ENCODE measurements at places on chromosomes 7 and 10.

GRCh38 chr10:79982861-79983260 is 34.0 kb upstream of the SFTPD start:
- DNase-seq, result no peak

- no peak for DNase-seq
Measured at GRCh38 chr7:2732388-2732787, 44.4 kb downstream of the AMZ1 start.

DNA sequence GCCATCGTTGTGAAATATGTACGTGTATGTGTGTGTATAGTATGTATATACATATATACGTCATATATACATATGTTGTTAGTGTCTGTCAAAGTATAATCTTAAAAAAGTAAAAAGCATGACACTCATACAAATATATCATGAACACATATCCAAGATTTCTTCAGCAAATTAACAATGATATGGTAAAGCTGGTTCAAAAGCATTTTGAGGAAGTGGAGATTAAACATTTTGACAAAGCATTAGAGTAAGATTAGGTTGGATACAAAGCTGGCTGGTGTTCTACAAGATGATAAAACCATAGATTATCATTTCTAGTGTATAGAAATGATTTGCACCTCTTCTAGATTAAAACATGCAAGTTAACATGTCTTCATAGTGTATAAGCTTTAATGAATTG is 771 bp upstream of the NUDCD3 start:
- DNase-seq, result no peak

- no peak for DNase-seq
Measured at GRCh38 chr7:124959676-124960075, 30.1 kb upstream of the POT1 start.

DNA sequence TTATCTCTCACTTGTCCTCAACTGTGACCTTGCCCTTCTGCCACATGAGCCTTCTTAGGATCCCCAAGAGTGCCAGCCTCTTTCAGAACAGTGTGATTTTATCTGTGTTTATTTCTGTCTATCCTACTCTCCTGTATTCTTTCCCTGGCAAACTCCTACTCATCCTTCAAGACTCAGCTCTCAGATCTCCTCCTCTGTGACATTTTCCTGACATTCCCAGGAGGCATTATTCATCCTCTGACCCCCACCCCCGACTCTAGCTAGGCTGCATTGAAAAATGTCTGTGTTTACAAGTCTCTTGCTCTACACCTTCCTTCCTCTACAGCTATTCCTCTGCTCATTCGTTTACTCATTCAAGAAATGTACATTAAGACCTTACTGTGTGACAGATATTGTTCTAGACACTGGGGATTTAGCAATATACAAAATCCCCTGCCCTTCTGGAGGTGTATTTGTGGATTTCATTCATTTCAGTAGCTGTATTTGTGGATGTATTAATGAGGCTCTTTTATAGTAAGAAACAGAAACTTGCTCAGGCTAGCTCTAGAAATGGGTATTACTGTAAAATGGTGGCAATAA is 61.4 kb upstream of the COMTD1 start:
- DNase-seq, result no peak

DNA sequence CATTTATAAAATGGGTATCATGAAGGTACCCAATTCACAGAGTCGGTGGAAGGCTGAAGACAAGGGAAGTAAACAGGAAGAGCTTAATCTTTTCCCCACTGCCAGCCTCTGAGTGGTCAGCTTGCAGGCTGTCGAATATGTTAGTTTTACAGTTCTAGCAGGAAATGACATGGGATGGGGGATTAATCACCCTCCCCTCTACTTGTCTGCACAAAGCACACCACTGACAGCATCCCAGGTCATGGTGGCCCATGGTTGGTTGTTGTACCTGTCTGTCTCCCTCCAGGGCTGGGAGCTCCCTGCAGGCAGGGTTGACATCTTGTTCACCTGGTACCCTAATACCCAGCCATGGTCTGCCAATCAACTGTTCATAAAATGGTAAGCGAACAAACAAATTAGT is 55.6 kb downstream of the GRB10 start:
- no peak for DNase-seq

DNA sequence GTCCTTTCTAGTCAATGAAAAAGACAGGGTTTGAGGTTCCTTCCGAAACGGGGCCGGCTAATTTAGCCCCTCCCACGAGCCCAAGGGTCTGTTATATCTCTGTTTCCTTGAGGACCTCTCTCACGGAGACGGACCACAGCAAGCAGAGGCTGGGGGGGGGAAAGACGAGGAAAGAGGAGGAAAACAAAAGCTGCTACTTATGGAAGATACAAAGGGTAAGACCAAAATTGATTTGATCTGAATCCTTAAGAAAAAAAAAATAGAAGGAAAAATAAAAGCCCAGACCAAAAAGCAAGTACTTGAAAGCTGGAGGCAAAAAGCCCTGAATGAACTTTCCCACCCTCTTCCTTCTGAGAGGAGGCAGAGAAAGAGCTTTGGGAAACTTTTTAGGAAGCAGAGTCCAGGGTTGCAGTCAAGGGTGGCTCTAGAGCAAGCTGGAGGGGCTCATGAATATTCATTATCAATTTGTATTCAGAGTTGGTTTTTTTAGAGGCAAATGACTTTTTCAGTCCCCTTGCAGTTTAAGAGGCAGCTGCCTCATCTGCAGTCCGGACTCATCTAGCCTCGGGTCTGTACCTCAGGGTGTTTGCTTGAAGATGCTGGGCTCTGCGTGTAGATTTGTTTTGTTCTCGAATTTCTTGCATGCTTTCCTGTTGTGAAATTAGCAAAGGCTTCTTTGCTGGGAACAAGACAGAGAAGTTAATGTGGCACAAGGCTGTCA is at the start of gene ENTPD1:
TSS of gene ENTPD1 (plus strand) at position 123 of the 721 bp plus-strand sequence. CDS start at position 200, 77 bp downstream.
- DNase-seq, result peak; percentile 57

DNA sequence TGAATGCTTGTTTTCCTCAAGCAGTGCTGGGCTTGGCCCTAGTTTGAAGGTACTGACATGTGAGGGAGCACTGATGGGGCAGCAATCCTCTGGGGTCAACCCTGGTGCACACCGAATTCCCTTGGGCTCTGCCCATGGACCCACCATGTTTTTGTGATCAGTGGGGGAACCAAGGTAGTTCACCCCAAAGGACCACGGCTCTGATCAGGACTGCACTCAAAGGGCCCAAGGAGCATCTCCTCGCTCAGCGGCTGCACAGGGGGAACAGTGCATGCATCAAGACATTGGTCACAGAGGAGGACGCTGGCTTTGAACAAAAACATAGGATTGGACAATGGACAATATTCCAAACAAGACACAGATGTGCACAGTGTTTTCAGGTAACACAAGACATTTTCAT is 12.7 kb downstream of the CXCL12 start:
- no peak for DNase-seq

DNA sequence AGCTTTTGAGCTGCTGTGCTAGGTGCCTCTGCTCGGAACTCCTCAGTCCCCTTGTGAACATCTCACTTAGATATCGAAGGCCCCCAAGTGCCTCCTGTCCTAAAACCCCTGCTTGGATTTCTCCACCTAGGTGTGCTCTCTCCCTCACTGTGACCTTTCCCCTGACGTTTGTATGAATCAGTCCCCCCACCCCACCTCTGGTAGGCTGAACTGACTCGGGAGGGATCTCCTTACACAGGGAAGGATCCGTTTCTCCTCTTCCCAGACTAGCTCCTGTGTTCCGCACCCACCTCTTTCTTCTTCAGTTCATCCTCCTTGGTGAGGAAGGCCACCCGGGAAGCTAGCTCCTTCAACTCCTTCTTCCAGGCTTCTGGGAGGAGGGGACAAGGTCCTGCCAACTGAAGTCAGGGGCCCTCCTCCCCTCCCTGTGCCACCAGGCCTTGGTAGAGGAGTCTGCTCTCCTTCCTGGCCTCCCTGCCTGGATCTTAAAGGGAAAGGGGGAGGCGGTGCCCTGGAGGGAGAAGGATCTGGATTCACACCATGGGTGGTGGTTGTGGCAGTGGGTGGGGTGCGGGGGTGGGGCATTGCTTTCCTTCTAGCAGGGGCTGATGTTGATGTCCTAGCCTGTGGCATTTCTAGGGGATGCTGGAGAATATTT is 6.8 kb downstream of the TBATA start:
- DNase-seq, result no peak

GRCh38 chr7:36346260-36346831 is 43.3 kb upstream of the ANLN start:
- no peak for DNase-seq

GRCh38 chr7:77825131-77825530 is 26.6 kb downstream of the PHTF2 start:
- no peak for DNase-seq

- DNase-seq, result no peak
Measured at GRCh38 chr10:74223755-74224529, 72.9 kb downstream of the ADK start.

GRCh38 chr7:73570521-73570920 is 7.9 kb downstream of the TBL2 start:
- DNase-seq, result no peak

- no peak for DNase-seq
Measured at GRCh38 chr7:33733870-33734650, 171.3 kb upstream of the BMPER start.

- no peak for DNase-seq
Measured at GRCh38 chr7:11716185-11716584, 115.8 kb downstream of the THSD7A start.

DNA sequence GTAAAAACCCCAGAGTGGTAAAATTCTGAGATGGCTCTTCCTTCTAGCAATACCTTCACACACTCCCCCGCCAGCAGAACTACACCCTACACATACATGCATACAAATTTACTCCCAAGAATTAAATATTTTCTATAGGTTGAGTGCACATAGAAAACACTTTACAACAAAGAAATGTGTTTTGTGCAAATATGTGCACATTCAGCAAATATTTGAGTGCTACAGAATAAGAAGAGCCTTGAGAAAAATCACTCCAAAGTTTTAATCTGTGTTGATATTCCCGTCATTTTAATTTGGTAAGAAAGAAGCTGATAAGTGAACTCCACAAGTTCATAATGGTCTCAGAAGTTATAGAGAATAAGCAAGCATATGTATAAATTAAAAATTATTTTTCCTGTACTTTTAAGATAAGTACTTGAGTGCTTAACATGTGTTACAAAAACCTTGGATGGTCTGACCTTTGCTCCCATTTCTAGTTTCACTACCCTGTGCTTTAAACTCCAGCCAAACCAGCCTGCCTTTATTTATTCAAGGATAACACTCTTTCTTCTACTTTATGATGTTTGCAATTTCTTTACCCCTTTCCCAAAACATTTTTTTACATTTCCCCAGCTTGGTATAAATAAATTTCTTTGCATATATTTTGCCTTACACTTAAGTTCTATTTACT is 733.5 kb upstream of the LRRTM3 start:
- no peak for DNase-seq

DNA sequence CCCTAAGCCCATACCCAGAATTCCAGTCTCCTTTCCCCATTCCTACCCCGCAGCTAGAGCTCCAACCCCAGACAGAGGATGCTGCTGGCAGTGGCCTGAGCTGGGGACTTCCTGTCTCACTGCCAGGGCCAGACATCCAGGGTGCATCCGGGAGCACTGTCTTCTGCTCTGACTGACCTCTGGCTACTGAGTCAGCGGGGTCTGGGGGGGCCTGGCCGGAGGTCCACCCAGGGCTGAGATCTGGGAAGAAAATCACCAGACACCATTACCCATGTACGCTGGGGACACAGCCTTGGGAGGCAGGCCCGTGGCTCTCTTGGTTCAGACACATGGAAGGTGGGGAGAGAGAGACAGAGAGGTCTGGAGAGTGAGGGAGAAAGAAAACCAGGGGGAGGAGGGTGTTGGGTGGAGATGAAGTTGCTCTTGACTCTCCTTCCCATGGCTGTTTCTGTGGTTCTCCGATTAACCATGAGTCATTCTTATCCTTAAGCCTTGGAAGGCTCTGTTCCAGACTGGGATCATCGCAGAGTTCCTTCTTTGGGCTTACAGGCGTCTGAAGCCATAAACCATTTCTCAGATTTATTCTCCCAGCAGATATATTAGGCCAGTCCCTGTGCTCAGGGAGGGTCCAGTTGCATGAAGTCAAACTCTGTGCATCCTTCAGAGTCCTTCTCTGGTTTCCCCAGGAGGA is 23.6 kb downstream of the TSPAN15 start:
- no peak for DNase-seq

DNA sequence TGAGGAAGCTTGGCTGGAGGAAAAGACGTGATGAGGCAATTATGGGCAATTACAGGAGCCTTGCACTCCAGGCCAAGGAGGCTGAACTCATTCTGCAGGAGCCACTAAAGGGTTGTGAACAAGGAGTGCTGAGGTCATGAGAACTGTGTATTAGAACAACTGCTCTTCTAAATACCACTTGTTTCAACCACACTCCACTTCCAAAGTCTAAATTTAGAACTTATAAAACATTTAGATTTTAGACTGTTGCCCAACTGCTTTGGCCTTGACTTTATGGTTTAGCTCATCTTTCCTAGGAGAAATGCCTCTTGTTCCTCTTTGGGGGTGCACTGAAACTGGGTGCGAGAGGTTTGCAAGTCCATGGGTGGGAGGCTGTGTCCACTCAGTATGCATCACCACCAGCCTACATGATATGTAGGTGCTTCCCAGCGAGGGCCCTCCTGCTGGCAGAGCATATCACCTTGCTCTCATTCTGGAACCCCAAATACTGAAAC is 199.7 kb upstream of the AOAH start:
- DNase-seq, result no peak

GRCh38 chr7:88226886-88227516 is 7.2 kb upstream of the SRI start:
- no peak for DNase-seq

- DNase-seq, result no peak
Measured at GRCh38 chr10:120286280-120286679, 170.7 kb upstream of the PLPP4 start.

DNA sequence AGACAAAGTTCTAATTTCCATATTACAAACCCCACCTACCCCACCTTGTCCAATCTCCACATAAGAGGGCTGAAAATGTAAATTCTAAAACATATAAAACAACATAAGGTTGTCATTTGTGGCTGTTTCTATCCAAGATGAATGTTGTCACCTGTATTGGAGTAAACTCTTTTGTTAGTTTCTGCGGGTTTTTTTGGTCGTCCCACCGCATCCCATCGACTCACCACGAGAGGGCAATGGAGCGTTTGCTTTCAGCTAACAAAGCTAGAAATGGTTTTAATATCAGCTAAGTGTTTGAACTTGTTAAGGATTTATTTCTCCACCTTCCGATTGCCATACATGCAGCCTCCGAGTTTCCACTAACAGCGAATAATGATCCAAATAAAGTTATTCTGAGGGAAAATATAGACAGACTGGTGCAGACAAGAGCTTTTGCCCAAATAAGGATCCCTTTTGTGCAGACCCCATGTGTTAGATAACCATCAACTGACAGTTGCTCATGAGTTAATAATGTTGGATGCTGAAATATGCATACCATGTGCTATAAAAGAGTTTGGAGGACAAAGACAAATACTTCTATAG is 137.2 kb downstream of the ARID5B start:
- peak; percentile 76 for DNase-seq

- no peak for DNase-seq
Measured at GRCh38 chr7:25253714-25254113, 25.4 kb upstream of the NPVF start.

DNA sequence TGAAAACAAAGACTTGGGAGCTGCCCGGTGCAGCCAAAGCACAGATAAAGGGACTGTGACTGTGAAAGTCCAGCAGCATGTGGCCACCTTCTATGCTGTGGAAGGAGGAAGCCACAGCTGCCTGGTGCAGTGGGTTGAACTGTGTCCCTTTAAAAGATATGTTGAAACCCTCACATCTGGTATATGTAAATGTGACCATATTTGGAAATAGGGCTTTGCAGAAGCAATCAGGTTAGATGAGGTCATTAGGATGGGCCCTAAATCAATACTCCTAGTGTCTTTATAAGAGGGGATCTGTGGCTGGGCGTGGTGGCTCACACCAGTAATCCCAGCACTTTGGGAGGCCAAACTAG is 136.9 kb downstream of the GLI3 start:
- DNase-seq, result no peak
